CD4-positive, alpha-beta memory T cell (primary cell): ENCODE measurements at places on chromosomes 11 and 22.

GRCh38 chr11:69411257-69411924 is 70.1 kb upstream of the LINC01488 start:
- no peak for DNase-seq

DNA sequence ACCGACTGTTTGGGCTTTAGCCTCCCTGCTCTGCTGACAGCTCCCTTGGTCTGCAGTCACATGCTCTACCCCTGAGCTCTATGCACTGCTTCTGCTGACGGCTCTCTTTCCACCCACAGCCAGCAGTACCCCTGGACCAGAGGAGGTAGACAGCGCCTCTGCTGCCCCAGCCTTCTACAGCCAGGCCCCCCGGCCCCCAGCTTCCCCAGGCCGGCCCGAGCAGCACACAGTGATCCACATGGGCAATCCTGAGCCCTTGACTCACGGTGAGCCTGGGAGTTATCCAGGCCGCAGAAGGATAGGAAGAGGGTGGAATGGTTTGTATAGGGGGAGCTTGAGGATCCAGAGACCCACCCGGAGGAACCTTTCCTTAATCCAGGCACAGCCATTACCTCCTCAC is 2.8 kb downstream of the ZFPL1 start:
- DNase-seq, result no peak

GRCh38 chr11:70524096-70524922 is 126.0 kb downstream of the CTTN start:
- no peak for DNase-seq

DNA sequence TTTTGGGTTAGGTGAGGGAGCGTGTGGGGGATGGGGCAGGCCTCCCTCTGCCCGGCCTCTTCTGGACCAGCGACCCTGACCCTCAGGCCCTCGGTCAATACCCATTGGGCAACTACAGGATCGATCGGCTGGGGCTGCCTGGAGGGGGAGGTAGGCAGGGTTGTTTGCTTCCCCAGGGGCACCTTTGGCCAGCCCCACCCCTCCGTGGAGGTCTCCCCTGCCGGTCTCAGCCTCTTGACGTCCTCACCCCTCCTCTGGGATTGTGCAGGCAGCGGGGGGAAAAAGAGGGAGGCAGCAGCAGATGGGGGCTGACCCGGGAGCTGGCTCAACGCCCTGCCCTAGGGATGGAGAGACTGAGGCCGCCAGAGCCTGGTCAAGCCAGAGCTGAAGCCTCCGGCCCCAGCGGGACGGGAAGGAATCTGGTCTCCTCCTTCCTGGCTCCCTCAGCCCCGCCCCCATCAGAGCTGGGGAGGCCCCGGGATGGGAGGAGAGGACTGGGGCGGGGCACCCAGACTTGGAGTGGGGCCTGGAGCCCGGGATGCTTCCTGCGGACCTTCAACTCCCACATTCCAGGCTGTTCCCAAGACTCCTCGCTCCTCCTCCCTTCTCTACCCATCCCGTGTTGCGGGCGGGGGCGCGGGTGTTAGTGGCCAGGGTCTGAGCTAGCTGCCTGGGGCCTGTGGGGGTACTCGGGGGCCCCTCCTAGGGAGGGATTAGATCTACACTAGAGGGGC is 14.4 kb upstream of the CDC42EP1 start:
- DNase-seq, result no peak

DNA sequence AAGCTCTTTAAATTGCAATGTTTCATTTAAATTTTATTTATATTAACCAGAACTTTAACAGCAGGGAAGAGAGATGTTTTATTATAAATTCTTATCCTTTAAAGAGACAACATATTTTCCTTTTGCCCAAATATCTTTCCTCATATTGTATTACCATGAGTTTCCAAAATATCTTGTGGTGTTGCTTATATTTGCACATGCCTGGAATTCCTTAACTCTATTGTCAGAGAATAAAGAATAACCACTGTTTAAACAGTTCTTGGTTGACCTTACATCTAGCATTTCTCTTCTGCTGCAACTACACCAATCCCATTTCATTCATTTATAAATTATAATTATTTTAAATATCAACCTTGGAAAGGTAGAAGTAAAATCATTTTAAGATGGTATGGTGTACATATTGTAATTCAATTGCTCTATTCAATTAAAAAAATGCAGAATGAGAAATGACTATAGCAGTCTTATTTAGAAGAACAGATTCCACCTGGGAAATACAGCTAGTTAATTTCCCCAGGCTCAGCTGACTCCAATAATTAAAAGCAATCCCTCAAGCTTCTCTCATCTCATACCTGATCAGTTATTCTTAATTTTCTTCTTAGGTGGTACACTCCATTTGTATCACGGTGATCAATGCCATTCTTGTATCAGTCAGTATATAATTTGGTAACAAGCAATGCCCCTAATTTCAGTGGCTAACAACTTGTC is 923.3 kb downstream of the KCNA4 start:
- no peak for DNase-seq

DNA sequence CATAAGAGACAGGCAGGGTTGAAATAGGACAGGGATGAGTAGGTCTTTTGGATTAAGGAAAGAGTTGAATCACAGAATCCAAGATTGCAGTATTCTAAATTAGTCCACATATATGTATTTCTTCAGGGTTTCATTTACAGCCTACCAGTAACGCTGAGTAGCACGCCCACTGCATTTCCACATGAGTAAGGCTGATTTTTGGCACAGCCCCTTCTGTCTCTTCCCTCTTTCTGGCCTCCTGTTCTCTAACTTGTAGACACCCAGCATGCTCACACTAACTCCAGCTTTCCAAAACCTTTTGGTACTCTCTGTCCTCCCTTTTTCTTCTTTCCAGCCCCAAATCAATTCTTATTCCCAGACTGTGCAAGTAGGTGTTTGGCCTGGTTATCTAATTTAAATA is 3.7 kb upstream of the SIK2 start:
- no peak for DNase-seq

GRCh38 chr22:19848298-19849224 is 6.1 kb downstream of the GNB1L start:
- DNase-seq, result no peak

GRCh38 chr11:70019576-70020011 is 58.5 kb upstream of the ANO1 start:
- no peak for DNase-seq

DNA sequence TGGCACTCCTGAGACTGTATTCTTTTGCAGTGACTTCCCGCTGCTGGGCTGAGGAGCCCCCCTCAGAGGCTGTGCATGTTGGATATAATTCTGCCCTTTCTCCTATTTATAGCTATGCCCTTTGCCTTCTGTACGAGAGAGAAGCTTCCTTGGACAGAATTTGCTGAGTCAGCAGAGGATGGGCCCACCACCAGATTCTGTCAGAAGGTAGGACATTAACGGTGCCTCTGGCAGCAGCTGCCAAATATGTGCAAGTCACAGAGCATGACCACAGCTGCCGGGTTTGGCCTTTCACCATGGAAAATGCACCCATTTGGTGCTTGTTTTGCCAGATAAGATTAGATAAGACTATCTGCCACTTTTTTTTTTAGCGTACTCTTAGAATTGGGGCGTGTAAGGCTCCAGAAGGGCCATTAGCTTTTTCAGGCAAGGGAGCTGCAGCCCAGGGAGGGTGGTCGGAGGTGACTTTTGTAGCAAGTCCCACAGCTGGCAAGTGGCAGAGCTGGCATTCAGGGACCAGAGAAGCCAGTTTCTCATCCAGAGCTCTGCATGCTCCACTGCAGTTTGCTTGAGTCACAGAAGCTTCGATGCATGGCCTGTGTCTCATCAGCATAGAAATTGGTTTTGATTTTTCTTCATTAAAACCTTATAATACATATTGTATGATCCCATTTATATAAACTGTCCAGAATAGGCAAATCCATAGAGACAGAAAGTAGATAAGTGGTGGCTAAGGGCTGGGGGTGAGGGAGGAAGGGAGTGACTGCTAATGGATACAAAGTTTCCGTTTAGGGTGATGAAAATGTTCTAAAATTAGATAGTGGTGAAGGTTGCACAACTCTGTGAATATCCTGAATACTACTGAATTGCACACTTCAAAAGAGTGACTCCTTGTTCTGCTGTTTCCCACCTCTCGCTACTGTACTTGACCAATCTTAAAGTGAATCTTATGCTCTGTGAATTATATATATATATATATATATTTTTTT is 15.8 kb downstream of the UPB1 start:
- DNase-seq, result no peak

DNA sequence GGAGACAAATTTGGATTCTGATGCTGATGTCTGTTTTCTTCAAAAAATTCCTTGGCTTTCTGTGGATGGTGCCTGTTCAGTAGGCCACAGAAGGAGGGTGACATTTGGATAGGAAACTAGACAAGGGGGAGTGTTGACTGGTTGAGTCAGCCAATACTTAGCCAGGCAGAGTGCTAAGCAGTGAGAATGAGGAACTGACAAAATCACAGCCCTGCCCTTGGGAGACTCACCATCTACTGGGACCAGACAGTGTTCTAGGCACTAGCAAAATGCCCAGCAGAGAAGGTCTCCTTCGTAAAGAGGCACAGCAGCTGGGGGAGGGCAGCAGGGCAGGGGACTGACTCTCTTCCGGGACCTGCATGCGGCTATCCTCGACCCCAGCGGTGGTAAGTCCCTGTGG is 190.2 kb downstream of the DSCAML1 start:
- no peak for DNase-seq

GRCh38 chr11:110573411-110573810 is 138.8 kb downstream of the ARHGAP20 start:
- DNase-seq, result no peak

GRCh38 chr11:57379732-57380131 is 1.2 kb downstream of the PRG3 start:
- no peak for DNase-seq

DNA sequence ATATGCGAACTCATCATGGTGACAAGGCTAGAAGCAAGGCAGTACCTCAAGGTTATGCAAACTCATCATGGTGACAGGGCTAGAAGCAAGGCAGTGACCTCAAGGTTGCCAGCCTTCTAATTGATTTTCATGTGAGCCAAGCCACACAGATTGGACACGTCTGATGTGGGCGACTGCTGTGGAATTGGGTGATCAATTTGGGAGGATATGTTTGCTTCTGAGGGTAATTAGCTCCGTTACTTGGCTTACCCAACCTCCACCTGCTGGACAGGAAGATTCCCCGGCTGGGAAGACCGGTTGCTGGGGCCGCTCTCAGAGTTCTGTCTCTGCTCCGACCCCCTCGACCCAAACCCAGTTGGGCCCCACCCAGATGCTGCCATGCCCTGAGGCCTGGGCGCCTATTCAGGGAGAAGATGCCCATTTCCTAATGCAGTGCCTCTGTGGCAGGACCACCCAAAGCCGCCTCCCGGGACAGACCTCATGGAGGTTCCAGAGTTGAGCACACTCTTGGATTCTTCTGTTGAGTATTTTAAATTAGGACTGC is 69.9 kb upstream of the SHANK2 start:
- no peak for DNase-seq

DNA sequence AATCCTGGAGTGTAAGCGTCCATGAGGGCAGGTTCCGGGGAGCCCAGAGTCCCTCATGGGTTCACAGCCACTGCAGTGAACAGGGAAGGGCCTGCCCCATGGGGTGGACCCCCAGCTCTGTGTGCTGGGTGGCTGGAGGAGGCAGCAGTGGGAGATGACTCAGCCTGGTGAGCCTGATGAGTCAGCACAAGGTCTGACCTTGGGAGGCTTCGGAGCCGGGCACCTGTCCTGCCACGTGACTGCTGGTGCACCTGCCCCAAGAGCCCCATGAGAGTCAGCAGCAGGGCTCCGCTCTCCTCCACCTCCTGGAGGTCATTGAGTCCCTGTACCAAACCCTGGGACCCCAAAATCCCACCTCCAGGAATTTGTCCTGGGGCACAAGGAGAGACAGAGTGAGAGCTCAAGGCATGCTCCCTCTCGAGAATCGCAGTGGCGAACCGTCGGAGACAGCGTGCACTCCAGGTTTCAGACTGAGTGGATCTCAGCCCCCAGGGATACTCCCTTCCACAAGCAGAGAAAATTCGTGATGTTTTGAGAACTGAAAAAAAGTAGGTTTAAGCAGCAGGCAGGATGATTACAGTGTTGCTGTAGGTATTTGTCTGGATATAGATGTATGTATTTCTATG is 1221.7 kb downstream of the BRD1 start:
- DNase-seq, result no peak

DNA sequence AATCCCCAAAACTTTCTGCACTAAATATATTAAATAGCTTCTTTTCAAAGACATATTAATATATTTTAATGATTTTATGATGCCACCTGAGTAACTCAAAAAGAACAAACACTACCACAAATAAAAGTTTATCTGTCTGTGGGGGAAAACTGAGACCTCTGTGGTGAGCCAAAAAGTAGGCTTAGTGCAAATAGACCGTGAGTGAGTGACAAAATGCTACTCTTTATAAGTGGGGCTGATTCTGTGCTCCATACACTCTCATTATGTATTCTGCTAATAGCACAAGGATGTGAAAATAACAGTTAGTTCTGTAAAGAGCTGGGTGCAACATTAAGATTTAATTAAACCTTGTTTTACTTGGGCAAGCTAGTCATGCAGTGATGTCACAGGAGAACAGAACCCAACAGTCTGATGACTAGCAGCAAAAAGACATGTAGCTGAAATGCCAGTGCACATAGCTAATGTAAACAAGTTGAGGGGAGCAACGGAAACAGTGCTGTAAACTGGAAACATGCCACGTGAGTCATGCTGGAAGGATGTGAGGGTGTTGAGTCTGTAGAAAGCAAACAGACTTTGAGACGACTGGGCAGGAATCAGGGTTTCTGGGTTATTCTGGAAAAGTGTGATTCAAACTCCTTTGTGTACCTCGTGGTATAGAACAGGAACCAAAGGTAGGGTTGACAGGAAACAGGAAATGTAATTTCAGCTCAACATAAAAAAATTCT is 1130.4 kb downstream of the LRRC4C start:
- no peak for DNase-seq

DNA sequence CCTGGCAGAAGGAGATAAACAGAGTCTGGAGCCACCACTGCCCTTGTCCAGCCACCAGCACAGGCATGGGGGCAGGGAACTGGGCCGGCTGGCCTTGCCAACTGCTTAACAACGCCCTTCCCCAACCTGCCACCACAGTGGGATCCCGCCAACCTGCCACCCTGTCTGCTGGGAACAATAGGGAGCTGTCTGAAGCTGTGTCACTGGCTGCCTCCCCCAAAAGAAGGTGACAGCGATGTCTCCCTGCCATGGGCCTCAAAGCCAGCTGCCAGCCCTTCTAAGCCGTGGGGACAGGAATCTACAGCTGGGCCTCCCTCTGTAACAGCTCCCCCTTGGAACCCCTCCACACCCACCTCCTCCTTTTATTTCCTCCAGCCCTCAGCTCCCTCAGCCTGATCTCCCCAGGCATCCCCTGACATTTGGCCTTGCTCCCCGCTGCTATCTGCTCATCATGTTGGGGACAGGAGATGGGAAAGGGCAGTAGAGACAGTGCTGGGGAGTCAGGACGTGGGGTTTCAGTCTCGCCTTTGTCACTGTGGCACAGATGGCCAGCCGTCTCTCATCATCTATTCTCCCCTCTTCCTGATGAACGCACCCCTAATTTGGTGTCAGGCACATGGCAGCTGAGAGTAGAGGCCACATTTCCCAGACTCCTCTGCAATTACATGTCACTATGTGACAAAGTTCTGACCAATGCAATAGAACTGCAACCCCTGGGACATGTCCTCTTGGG is 51.3 kb upstream of the PRDM11 start:
- DNase-seq, result no peak

GRCh38 chr11:119377112-119377901 is 4.2 kb downstream of the USP2 start:
- no peak for DNase-seq

GRCh38 chr22:47089796-47090460 is 327.5 kb downstream of the TBC1D22A start:
- no peak for DNase-seq
